T-helper 17 cell (primary cell): ENCODE measurements at places on chromosomes 12 and 14. TPM values are rescaled to one million over a fixed set of nuclear protein-coding genes. Genes with fewer than 3 reads are reported as not detected.

CPNE8 gene
- 5.9 TPM for total RNA-seq

ANKS1B gene
- total RNA-seq: 1.2 TPM

NRL gene
- 2.2 TPM for total RNA-seq

KRT4 gene
- total RNA-seq: not detected

GPRC5D gene
- total RNA-seq: not detected

DACT1 gene
- total RNA-seq: 0.91 TPM

RAB15 gene
- 4.8 TPM for total RNA-seq

ZFYVE26 gene
- total RNA-seq: 29.9 TPM

NOS1 gene
- total RNA-seq: not detected

SMARCD1 gene
- 74.0 TPM for total RNA-seq

NXPH4 gene
- not detected for total RNA-seq

KCNK10 gene
- total RNA-seq: not detected

ADAMTS20 gene
- total RNA-seq: not detected

B4GALNT1 gene
- total RNA-seq: not detected

GLS2 gene
- total RNA-seq: 2.8 TPM
